Prostate gland (tissue), 2 donors: ENCODE measurements at places on chromosomes 12 and 14.

DNA sequence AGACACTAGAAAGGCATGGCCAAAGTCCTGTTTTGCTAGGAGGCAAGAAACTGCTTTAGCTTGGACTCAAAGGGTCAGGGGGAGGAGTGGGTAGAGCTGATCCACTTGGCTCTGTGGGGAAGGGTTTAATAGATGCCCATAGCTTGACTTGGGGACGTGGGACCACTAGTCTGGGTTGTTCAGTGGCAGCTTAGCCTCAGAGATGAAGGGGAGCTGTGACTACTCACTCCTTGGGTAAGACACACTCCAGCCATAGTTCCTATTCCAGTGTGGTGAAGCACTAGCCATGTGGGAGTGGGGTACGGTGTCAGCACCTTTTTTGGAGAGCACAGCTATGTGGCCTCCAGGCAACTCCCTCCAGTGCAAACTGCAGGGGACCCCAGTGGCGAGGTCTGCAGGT is 257.3 kb downstream of the TMEM121 start:
- no peak for DNase-seq

DNA sequence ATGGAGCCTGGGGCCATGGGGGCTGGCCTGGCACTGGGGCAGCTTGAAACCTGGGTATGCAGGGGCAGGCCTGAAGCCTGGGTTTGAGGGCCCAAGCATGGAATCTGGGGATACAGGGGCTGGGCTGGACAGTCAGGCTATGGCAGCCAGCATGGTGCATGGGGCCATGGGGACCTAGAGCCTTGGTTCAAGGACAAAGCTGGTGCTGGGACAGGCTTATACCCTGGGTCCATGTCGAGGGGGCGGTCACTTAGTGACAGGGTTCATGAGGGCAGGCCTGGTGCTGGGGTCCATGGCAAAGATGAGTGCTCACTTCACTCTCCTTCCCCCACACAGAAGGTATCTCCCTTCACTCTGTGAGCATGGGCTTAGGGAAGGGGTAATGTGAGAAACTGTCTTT is 116.2 kb downstream of the BBS10 start:
- no peak for DNase-seq

- no peak for DNase-seq
Observed at GRCh38 chr12:105921872-105922669, 216.7 kb downstream of the NUAK1 start.

DNA sequence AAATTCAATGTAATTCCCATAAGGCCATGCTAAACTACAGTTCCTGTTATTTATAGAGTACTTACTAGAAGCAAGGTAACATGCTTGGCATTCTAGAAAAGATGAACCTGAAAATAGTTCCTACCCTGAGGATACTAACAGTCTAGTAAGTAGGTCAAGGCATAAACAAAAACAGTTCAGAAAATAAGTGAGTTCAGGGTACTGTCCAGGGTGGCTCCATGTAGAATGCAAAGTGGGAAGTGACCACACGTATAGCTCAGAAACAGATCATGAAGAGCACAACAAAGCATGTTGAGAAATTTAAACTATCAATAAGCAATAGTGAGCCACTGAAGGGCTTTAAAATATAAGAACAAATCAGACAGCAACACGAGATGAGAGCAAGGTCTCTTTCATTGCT is 2.3 kb downstream of the TMED10 start:
- no peak for DNase-seq

DNA sequence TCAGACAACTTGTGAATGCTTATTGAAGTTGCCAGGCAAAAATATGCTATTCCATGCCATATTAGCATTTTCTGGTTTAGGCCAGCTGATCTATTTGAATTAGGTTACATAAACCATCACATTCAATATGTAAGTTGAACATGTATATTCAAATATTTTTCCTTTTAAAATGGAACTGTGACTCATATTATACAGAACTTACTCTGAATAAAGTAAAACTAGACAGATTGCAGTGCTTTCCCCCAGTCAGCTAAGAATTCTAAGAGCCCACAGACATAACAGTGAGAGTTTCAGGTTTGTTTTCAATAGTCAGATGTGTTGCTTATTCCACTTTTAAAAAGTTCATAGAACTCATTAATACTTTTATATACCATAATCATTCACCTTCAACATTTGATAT is 119.8 kb downstream of the MGST1 start:
- DNase-seq: no peak

GRCh38 chr12:2739832-2740641 is 54.7 kb upstream of the FKBP4 start:
- peak; percentile 10 for DNase-seq

GRCh38 chr14:104559028-104559803 is 20.3 kb upstream of the C14orf180 start:
- DNase-seq: no peak

DNA sequence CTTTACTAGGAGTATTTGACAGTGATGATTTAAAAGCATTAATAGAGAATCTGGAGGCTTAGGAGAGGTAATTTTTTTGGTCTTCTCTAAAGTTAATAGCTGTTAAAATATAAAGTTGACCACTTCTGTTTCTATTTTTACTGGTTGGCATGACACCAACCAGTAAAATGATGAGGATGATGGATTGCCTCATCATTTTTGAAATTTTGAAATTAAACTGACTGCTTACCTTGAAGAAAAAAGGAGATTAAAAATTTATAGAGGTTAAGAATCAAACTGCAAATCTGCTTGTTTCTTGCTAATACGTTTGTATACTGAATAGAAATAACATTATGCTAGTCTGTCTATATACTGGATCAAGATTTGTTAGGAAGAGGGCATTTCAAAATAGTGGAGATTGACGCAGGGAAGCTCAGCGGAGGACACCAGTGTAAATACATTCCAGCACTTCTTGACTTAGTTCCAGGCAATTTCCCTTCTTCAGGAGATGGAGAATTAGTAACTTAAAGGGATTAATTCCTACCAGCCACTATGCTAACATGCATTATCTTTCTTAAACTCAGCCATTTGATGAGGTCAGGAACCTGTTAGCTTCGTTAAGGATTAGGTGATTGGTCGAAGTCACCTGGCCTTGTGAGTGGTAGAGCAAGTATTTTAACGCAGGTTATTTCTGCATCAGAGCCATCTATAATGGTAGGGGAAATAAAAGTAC is 3.6 kb downstream of the EID3 start:
- DNase-seq: no peak

GRCh38 chr14:36198378-36198777 is 21.9 kb upstream of the PTCSC3 start:
- no peak for DNase-seq

- DNase-seq: no peak
Observed at GRCh38 chr14:80956922-80957321, 1.5 kb downstream of the TSHR start.
